Stimulated activated CD4-positive, alpha-beta T cell treated with anti-CD3 and anti-CD28 coated beads, Interleukin-4, amount 100 ng/mL, for 4 hours (primary cell): ENCODE measurements at places on chromosomes 7 and 10.

- DNase-seq = no peak
Measured at GRCh38 chr10:42428534-42428933, 209.8 kb downstream of the ZNF33B start.

- DNase-seq = no peak
Measured at GRCh38 chr7:37117292-37117691, 331.4 kb downstream of the ELMO1 start.

DNA sequence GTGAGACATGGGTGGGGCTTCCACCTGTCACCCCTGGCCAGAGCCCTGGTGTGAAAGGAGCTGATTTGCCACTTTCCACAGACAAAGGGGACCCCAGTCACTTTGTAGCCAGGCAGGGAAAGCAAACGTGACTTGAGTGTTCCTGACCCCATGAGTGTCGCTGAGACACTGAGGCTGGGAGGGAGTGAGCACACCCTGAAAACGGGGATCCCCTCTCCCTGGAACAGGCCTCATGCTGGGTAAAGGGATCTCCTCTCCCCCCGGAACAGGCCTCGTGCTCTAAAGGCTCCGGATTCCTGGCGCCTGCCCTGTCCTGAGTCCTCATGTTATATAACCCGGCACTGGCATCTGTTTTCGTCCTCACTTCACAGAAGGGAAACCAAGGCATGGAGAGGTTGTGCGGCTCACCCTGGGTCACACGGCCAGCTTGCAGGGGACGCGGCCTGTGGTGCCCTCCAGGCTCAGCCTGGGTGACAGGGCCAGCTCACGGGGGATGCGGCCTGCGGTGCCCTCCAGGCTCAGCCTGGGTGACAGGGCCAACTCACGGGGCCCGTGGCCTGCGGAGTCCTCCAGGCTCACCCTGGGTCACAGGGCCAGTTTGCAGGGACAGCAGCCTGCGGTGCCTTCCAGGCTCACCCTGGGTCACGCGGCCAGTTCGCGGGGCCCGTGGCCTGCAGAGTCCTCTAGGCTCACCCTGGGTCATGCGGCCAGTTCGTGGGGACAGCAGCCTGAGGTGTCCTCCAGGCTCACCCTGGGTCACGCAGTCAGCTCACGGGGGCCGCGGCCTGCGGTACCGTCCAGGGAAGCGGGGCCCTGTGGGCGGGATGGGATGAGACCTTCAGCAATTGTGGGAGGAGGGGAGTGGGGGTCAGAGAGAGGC lies 104.7 kb downstream of the PDGFA start:
- DNase-seq = no peak

- no peak for DNase-seq
Measured at GRCh38 chr7:97819161-97819560, 53.0 kb downstream of the ASNS start.

DNA sequence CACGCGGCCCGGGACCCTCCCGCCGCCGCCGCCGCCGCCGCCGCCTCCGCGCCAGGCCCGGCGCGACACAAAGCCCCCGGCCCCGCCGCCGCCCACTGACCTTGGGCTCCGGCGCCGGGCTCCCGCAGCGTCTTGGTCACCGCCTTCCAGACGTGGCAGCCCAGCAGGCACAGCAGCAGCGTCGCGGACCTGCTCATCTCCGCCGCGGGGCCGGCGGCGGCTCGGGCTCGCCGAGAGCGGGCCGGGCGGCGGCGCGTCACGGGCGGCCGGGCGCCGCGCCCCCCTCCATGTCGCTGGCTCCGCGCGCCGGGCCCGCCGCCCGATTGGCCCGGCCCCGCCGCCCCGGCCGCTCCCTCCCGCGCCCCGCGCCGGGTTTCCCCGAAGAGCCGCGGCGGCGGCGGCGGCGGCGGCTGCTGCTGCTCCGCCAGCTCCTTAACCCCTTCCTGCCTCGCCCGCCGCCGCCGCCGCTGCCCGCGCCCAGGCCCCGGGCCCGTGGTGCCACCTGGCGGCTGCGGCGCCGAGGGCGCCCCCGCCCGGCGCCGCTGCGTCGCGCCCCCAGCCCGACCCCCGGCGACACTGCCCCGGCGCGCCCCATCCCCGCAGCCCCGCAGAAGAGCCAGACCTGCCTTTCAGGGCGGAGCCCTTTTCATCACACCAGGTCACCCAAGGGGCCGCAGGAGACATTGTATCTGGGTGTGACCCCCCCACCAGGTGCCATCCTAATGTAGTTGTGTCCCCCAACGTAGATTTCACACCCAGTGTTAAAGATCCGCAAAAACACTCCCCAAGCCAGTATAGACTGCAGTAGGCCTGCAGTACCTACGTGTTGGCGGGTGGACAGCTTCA lies at the start of gene FAM171A1:
FAM171A1 (minus strand) TSS at position 434 of the 846 bp plus-strand sequence; CDS start at position 197, 237 bp downstream.
- peak; percentile 62 for DNase-seq

DNA sequence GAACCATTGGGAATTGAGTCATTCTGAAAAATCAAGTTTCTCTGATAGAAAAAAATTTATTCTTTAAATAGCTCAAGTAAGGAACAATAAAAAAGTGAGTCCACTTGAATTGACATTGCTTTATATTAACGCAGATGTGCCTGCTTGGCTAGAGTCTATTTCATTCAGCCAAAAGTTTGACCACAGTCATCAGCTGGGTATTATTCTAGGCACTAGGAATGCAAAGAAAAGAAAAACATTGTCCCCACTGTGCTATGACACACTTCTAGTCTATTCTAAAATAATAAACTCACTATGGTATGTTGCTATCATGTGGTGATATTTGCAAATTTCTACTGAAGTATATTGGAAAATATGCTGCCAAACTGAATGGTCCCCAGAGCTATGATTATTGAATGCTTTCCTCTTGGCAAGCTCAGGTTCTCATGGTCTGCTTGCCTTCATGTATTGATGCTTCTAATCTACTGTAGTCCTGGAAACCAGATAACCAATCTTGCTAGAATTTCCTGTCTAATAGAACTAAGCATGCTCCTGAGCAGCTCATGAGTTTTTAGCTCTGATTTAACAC lies 8.3 kb downstream of the SFRP4 start:
- DNase-seq = no peak

GRCh38 chr7:30206491-30206890 lies 71.7 kb downstream of the MTURN start:
- no peak for DNase-seq

- DNase-seq = no peak
Measured at GRCh38 chr10:11285171-11285570, 267.5 kb downstream of the CELF2 start.

DNA sequence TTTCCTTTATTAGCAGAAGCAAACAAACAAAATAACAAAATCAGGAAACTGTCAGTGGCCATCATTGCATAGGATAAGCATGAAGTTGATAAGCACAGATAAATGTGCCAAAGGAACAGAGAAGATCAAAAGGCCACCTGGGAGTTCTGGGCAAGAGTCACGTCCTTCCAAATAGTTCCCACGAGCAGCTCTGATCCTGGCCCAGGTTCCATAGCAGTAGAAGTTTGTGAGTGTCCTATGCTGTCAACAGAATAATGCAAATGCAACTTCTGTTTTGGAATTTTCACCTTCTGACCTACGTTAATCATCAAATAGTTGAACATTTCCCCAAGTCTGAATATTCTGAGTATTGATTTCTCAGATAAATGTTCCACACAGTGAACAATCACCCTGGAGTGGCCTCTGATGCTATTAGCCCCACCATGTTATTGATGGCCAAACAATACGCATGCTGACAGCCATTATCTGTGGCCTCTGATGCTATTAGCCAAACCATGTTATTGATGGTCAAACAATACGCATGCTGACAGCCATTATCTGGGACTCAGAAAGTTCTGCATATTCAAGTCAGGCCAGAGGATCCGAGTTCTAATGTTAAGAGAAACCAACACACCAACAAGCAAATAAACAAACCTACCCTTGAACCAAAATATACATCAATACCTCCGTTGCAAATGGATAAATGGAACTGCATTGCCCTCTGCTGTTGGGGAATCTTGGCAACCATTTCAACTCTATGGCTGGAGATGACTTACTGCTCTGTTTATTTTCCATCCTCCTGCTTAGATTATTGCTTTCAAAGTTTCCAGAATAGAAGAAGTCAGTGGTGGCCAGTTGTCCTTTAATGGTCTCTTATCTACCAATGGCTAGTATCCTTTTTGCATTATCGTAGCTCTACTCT lies 63.3 kb downstream of the MRC1 start:
- DNase-seq = no peak

- DNase-seq = no peak
Measured at GRCh38 chr7:112001091-112001826, 204.9 kb downstream of the DOCK4 start.

GRCh38 chr7:152527610-152528032 lies 91.8 kb upstream of the KMT2C start:
- DNase-seq = no peak

GRCh38 chr10:2022401-2022800 lies 285.1 kb upstream of the ADARB2 start:
- DNase-seq = no peak

- DNase-seq = no peak
Measured at GRCh38 chr7:65475734-65476319, 102.2 kb downstream of the ZNF92 start.

DNA sequence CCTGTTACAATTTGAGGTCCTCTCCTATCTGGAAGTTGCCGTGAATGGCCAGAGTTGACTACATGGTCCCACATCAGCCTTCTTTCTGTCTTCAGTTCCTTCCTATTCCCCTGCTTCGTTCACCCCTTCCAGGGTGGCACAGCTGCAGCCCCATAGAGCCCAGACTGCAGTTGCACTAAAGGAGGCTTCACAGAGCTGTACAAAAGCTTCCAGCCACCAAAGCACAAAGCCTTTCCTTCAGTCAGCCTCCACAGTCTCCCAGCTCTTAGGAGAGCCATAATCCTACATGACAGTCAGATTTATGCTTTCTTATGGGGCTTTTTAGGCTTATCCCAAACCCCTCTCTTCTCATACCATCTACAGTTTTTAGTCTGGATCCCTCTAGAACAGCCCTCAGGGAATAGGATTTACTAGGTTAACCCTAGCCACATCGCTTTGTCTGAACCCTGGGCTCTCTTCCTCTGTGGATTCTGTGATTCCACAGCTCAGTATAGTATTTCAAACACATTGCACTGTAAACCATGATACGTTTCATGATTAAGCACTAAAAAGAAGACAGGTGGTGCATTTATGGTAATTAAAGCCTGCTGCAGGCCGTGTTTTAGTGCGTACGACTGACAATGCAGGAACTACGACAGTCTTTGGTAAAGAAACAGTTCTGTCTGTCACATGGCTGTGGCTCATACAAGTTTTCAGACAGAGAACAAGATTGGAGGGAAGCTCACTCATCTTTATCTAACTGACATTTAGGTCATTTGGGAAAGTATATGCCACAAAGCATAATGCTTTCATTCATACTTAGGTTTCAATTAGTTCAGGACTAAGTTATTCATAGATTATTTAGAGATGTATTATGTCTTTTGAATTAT lies 208.3 kb upstream of the KMT2E start:
- no peak for DNase-seq

DNA sequence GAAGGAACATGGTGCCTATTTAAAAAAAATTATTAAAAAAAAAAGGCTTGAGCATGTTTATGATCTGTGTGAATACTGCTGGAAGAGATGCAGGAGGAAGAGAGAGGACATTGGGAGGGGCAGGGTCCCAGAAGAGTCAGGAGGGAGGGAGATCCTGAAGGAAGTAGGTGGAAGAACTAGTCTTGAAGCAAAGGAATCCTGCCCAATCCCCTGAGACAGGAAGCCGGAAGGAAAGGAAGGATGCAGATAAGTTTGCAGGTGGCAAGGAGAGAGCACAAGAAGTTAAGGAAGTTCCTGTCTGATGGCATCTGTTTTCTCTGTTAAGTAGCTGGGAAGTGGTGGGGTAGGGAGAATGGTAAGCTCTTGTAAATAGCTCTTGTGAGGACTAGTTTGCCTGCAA lies 318.5 kb downstream of the DOCK4 start:
- no peak for DNase-seq

DNA sequence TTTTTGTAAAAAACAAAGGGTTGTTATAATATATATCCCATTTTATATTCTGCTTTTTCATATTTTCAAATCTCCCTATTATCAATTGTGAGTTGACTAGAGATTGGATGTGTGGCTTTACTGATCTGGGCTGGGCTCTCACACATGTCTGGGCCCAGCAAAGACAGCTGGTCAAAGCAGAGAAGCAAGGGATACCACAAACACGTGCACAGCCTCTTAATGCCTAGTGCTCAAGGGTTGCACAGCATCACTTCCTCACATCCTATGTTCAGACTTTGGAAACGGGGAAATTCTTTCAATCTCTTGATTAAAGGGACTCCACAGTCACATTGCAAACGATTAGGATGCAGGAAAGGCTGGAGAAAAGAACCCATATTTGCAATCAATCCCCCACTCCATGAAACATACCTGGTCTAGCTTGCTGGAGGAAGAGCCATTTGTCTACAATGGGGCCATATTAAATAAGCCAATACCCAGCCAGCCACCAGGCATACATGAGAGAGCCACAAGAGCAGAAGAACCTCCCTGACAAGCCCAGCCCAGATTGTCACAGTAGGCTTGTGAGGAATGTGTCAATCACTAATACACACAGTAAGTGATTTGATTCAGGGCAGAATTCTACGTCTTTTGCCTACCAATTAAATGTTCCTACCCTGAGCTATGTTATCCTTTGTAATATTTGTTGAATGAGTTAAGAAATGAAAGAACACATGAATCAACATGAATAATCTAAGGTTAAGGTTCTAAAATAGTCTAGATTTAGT lies 431.2 kb downstream of the TNS3 start:
- no peak for DNase-seq
